GM23338 (cell line): ENCODE measurements at places on chromosomes 6 and 20. TPM values are rescaled to one million over a fixed set of nuclear protein-coding genes. Genes with fewer than 3 reads are reported as not detected.

GRCh38 chr20:48195121-48195870, 410.0 kb upstream of the SULF2 start:
- no peak for DNase-seq

The NRSN1 gene
- 0.54 and 1.5 TPM in 2 replicates for total RNA-seq

The ARMC12 gene
- 0.90 and 1.3 TPM in 2 replicates for total RNA-seq

The PGC gene
- not detected in 2 replicates for total RNA-seq

DNA sequence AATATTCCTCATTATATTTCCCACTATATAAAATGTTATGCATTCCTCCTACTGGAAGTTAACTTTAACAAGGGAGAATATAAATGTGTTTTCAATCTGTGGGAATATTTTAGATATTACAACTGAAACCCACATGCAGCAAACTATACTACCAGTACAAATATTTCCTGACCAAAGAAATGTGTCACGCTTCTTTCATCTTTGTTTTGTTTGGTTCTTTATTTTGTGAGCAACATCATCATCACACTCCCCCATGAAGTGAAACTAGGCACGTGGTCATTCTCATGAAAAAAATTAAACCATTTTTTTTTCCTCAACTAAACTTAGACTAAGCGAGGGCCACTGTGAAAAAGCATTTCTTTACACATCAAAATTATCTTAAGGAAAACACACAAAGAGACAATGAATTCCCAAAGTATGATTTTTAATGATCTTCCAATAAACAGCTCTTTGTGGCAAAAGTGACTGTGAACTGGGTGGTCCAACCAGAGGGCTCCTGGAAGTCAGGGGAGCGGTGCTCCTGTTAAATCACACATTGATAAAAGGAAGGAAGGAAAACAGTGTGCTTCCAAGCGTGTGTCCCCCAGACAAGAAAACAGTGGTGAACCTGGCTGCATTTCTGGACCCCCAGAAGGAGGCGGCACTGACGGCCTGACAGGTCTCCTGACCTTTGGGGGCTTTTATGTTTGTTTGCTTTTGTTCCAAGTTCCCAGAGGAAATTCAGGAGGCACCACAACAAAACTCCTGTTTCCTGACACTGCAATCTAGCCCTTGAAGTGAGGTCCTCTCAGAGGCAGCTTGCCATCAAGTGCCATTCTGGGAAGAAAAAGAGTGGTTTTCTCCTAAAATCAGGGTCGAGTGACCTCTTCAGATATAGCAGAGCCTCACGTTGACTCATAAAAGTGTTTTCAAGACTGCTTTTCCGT, 166.8 kb upstream of the FOXQ1 start:
- no peak for DNase-seq

- peak; percentile 87 for DNase-seq
Measured at GRCh38 chr20:2688041-2688591, 4.5 kb upstream of the EBF4 start.

The CCN6 gene
- total RNA-seq = not detected in 2 replicates

The PDYN gene
- total RNA-seq = 0.24 and 0.47 TPM in 2 replicates
